ENCODE measurements at places on chromosomes 3 and 15.

DNA sequence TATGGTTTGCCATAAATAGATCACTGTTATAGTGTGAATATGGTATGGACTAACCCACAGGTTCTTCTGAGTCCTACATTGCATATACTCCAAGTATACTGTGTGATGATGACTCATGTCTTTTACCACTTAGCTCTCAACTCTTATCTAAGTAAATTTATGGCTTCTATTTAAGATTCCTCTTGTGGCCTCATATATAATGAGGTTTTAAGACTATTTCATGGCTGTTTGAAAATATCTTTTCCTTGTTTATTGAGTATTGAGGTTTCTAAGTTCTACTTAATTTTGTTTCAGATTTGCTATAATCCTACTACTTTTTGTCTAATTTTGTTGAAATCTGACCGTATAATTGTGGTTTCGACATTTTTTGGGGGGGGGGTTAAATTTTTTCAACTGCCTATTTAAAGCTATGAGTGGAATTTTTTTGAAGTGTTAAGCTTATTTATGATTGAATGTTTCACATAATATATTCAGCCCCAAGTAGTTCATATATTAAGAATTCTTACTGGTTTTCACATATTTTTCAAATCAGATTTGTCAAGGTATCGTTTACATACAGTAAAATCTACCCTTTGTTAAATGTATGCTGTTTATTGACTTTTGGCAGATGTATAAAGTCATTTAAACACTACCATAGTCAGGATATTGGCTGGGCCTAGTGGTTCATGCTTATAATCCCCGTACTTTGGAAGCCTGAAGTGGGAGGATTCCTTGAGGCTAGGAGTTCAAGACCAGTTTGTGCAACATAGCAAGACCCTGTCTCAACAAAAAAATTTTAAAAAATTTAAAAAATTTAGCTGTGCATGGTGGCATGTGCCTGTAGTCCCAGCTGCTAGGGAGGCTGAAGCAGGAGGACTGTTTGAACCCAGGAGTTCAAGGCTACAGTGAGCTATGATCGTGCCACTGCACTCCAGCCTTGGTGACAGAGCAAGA, 11.7 kb downstream of the SLC25A36 start:
- DNase-seq, result no peak

DNA sequence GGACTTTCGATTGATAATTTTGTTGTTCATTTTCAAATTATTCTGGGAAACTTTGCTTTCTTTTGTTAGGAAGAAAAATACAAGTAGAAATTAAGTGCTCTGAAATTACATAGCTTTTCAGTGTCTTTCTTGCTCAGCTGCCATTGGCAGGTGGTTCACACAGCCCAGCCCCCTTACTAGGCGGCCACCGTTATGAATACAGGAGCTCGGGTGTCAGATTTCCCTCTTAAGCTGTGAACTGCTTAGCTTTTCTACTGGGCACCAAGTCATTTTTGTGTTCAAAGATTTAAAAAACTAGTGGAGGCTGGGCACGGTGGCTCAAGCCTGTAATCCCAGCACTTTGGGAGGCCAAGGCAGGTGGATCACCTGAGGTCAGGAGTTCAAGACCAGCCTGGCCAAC, 55.2 kb downstream of the HMG20A start:
- no peak for DNase-seq

- DNase-seq, result peak; percentile 53
Measured at GRCh38 chr3:139111392-139112229, 66.9 kb upstream of the PRR23C start.

DNA sequence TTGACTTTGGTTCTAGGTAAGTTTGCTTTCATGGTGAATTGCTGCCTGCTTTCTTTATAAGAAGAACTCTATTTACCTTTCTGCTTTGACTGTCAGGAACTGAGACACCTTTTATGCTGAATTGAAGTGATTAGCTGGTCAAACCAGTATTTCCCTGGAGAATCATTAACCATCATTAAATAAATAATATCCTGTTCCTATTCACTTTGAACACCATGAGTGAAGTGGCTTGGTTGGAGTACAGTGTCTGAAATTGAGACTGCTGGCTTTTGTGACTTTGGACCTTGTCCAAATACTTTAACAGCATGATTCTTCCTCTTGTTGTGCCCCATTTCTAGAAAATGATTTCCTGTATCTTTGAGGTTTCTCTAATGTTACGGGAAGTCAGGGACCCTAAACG, 5.6 kb upstream of the TMEM62 start:
- DNase-seq, result no peak

DNA sequence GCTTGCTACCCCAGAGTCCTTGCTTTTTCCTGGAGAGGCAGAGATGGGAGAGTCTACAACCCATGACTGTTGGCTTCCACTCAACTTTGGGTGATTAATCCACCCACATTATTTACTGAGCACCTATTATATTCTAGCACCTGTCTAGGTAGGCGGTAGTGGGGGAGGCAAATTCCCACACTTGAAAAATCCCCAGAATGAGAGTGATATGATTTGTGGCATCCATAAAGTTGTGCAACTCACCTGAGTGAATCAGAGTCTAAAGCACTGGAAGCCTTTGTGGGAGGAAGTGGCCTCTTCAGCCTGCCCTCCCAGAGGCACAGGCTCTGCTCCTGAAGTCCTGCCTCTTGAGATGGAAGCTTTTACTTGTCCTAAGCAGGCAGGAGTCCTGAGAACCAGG, 40.4 kb upstream of the CTNNB1 start:
- no peak for DNase-seq

- DNase-seq, result no peak
Measured at GRCh38 chr3:196360586-196360985, 22.4 kb upstream of the TM4SF19 start.

DNA sequence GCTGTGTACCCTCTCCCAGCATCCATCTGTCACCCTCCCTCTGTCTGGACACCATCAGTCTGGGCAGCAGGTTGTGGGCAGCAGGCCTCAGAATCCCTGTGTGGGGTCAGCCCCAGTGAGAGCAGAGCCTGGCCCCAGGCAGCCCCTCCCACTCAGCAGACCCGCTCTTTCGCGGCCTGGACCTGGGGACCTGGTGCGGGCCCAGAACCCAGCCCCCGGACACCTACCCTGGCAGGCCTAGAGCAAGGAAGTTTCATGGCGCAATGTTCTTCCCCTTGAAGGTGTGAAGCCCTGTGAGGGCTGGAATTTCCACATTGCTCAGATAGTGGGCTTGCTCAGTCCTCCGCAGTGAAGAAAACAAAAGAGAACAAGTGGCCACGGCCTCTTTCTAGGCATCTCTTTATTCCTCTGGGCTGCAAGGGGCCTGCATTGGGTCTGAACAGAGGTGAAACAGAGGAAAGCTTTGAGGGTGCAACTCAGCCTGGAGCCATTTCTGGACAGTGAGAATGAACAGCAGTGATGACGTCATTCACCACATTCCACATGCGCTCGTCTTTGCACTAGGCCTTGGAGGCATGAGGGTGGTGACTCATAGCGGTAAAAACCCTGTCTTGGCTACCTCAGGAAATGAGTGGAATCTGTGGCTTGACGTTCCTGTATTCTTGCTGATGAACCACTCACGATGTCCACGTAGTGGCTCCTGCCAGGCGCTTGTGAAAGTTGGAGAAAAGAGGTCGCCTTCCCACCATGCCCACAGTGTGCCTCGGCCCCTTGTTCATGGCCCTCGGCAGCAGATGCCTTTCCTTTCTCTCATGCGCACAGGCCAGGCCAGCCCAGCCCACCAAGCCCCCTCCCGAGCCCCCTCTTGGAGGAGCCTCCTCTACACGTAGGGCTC, 66.1 kb downstream of the SLC30A4 start:
- DNase-seq, result no peak

- DNase-seq, result no peak
Measured at GRCh38 chr3:36894914-36895313, 49.9 kb downstream of the TRANK1 start.

DNA sequence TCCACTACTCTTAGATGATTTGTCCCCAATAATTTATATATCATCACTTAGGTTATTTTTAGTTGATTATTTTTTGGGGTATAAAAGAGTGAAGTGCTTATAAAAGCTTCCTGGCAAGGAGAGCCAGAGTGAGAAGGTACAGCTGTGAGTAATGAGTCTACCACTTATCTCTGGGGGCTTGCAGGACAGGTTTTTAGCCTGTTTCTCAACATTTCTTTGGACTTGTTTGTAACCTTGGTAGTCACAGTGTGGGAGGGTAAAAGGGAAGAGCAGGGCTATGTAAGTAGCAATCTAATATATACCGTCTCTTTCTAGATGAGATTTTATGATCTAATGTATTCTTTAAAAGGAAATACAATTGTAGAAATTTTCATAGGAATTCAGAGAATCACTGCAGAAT, 321.3 kb upstream of the GOLIM4 start:
- no peak for DNase-seq

DNA sequence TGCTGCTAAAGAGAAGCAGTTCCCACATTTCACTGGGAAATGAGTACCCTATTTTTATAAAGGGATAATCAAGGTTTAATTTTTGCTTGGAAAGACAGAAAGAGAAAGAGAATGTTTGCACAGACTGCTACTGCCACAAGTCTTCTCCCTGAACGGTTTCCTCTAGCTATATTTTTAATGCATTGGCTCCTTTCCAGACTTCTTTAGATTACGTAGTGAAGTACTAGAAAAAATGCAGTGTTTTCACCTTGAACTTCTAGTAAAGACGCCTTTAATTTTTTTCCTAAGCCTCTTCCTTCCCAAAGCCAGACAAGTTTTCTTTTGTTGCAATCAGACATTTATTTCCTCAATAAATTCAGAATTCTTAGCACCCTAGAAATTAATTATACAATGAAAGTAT, 248.3 kb upstream of the CCDC54 start:
- DNase-seq, result no peak

DNA sequence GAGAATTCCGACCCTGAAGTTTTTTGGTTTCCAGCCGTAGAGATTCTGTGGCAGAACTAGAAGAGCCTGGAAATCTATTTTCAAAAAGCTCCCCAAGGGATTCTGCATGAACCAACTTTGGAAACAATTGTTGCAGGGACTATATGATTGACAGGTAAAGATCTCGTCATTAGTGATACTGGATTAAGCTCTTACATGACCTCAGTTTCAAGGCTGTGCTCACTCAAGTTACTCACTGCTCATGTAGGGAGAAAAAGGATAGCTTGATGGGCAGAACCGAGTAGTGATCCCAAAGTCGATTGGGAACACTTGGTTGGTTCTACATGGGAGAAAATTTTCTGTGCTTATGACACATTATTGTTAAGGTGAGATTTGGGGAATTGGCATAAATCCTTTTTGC, 142.3 kb upstream of the RASGRP1 start:
- no peak for DNase-seq

GRCh38 chr3:53104762-53105161, 25.5 kb downstream of the RFT1 start:
- no peak for DNase-seq

DNA sequence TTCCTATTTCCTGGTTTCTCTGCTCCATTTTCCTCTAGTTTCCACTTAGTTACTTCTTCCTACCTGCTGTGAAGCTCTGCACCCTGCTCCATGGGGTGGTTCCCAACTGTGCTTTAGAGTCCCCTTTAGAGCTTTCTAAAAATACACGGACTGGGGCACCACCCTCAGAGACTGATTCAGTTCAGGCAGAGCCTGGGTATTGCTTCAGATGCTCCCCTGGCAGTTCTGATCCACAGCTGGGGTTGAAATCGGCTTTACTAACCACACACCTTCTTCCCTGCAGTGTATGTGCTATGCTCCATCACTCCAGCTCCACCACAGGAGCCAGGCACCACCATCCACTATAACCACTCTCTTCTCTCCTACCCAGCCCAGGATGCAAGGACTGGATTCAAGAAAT, 12.6 kb downstream of the ANP32A start:
- peak; percentile 62 for DNase-seq

DNA sequence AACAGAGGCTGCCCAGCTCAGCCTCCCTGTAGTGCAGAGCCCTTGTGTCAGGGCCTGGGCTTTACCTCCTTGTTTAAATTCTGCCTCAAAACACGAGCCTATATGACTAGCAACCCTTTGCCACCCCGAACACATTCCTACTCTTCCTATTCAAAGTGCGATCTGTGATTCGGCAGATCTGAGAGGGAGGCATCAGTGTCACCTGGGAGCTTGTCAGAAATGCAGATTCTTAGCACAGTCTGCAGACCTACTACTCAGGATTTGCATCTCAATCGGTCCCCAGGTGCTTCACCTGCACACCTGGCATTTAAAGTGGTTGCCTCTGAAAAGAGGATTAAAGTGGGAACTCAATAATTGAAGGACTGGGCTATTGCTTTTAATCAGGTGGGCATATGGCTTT, 273.2 kb upstream of the TOPAZ1 start:
- DNase-seq, result no peak

DNA sequence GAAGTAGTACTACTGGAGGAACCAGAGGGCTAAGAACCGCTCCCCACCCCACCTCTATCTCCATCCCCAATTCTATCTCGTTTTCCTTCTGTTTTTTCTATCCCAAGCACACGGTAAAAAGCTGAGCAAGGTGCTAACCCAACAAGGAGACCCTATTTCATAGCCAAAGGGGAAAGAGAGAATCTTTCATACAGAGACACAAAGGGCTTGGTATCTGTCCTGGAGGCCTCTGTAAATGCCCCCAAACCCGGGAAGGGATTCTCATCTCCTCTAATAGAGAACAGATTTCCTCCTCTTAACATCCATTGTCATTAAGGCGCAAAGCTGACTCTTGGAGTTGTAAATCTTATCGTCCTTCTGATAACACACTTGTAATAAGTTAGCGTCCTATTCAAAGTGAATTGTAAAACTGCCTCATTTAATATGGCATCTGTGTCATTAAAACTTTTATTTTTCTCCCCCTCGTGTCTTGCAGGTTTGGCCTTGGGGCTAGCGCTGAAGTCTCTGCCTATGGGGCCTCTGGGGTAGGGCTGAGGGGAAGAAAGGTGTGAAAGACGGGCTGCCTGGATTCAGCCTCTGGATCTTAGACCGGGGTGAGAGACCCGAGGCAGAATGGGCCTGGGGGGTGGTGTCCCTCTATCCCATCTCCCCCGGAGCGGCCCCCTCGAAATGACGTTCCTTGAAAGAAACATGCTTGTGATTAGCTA, 12.1 kb downstream of the NR2F2 start:
- DNase-seq, result no peak

DNA sequence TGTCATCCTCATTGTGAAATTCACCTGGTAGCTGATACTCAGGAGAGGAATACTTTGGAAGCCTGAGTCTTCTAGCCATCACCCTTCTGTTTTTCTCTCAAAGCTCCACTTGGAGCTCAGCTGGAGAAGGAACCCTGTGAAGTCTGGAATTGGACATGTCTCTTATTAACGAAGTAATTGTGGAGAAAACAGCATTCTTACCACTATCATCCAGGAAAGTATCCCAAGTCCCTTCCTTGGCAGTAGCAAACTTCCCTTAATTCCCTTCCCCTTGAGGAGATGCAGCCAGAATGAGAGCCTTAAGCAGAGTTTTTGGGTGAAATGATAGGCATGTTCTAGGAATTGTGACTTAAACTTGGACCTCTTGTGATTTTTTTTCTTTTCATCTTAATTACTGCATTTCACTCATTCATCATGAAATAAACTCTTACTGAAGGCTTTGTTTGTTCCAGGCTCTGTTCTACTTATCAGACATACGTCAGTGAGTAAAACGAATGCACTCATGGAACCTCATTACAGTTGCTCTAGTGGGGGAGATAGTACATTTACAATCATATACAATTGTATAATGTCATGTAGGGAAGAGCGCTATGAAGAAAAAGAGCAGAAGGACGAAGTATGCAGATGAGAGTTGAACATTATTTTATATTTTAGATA, 30.5 kb upstream of the TCF12 start:
- no peak for DNase-seq
